Large intestine (tissue), 12 donors: ENCODE measurements at places on chromosomes 7 and 10. TPM values are rescaled to one million over a fixed set of nuclear protein-coding genes. Genes with fewer than 3 reads are reported as not detected.
A peak's percentile ranks its signal among the peaks of the same experiment; 100 is the strongest.

DNA sequence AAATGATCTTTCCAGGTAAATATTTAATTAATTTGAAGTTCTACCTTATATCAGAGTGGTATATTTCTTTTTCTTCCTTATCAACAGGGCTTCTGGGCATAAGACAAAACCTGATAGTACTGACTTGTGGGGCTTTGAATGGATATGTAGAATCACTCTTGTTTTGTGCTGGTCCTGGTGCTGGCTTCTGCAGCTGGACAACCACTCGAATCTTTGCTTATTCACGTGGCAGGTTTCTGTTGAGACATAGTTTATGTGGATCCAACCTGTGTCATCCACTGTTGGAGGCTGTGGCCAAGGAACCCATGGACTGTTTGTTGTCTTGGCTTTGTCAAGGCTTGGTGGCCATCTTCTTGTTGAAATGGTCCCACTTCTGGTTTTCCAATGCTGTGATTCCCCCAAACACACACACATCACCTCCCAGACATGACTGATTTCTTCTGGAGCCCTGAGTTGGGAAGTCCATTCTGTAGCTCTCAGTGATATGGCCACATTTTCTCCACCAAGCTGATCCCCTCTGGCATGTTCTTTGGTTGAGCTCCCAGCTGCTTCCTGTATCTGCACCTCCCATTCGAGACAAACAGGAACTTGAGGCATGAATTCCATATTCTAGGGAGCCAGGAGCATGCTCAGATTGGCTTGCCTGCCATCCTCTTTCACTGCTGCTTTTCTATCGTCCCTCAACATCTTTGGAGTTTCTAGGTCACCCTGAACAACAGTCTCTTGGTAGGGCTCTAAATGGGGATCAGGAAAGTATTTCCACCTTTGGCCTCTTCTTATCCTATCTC is 19.5 kb downstream of the TAS2R41 start:
- H3K4me3 ChIP-seq = no peak overlapping the region
- H3K27ac ChIP-seq = no peak overlapping the region
- H3K4me1 ChIP-seq = no peaks in the 10 kb centered on the region
- H3K27me3 ChIP-seq = no peaks in the 10 kb centered on the region
- H3K36me3 ChIP-seq = no peaks in the 10 kb centered on the region
- DNase-seq = no peak

DNA sequence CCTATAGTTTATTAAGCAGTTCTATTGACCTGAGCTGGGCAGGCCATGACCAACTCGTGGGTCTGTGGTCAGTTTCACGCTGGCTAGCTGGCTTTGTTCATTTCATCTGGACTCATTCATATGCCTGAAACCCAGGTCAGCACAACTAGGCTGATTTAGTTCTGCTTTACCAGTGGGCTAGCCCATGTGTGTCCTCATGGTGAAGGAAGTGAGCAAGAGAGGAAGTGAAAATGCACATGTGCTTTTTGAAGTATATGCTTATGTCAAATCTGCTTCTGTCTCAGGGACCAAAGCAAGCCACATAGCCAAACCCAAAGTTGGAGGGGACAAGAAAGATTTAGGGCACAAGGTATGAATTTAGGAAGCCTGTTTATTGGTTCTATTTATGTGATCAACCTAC is 154.5 kb downstream of the RNF133 start:
- no peaks in the 10 kb centered on the region for H3K36me3 ChIP-seq
- H3K4me3 ChIP-seq = no peak overlapping the region
- H3K4me1 ChIP-seq = no peaks in the 10 kb centered on the region
- no peak overlapping the region for H3K27ac ChIP-seq
- no peaks in the 10 kb centered on the region for H3K27me3 ChIP-seq

DNA sequence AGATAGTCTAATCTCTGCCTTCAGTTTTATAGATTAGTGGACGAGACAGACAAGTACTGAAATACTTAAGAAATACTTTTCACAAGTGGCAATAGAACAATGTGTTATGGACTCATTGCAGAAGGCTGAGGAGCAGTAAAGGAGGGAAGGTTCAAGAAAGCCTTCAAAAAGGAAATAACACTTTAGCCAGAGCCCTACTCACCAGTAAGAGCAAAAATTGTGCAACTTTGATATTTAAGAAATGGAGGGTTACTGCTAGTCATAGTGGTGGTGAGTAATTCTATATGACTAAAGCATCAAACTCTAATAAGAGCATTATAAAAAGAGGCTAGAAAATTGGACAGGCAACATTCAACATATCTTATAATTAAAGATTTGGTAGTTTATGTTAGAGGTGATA is 28.8 kb downstream of the PTPN12 start:
- H3K36me3 ChIP-seq = no peaks in the 10 kb centered on the region
- no peaks in the 10 kb centered on the region for H3K27me3 ChIP-seq
- no peak overlapping the region for H3K27ac ChIP-seq
- DNase-seq = no peak
- H3K4me1 ChIP-seq = no peaks in the 10 kb centered on the region

DNA sequence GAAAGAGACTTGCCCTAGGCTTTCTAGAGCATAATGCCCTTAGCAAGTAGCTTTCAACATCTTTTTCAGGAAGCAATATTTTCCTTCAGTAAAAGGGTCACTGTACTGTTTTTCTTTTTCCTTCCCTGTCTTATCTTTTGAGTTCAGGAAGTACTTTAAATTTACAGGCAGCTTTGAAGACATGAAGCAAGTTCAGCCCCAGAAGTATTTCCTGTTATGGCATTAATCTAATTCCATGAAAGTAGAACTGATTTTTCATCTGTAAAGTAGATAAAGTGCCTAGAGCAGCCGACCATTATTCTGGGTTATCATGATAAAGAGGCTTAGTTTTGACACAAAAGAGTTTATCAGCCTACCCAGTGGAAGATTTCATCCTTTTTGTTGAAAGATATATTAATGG is 288.2 kb downstream of the ADK start:
- peak; percentile 26 for DNase-seq
- no peaks in the 10 kb centered on the region for H3K36me3 ChIP-seq
- no peaks in the 10 kb centered on the region for H3K27me3 ChIP-seq
- no peak overlapping the region for H3K4me3 ChIP-seq
- H3K27ac ChIP-seq = no peak overlapping the region
- no peaks in the 10 kb centered on the region for H3K4me1 ChIP-seq

DNA sequence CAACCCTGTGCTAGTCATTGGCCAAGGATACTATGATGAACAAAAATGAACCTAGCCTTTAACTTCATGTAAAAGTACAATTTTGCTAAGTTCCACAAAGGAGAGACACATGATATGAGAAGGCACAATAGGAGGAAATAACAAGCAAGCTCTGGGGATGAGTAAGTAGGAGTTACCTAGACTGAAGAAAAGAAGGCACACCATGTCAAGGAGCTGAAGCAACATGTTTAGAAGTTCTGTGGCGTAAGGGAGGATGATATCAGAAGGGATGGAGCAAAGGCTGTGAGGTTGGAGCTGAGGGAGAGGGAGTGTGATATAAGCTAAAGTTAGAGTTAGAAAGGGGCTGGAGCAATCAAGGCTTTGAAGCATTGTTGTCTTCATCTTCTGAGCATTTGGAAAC is 25.6 kb downstream of the KIFBP start:
- no peaks in the 10 kb centered on the region for H3K27me3 ChIP-seq
- H3K36me3 ChIP-seq = peaks cover 34% of the 10 kb centered on the region
- H3K4me3 ChIP-seq = no peak overlapping the region
- no peak overlapping the region for H3K27ac ChIP-seq
- DNase-seq = no peak

- H3K4me3 ChIP-seq = peak overlapping the region; percentile 38
- DNase-seq = no peak
- H3K27me3 ChIP-seq = peaks cover 61% of the 10 kb centered on the region
- H3K36me3 ChIP-seq = peaks cover 12% of the 10 kb centered on the region
- peaks cover 33% of the 10 kb centered on the region for H3K4me1 ChIP-seq
These were observed 1.9 kb upstream of the HOXA5 start for GRCh38 chr7:27145165-27145913.

The GPR26 gene
- polyA plus RNA-seq = 0.16 TPM

The ABCC2 gene
- 94.3 TPM for polyA plus RNA-seq

The GGCT gene
- polyA plus RNA-seq = 64.6 TPM

The TMEM106B gene
- polyA plus RNA-seq = 43.1 TPM

The GRID2IP gene
- 0.88 TPM for polyA plus RNA-seq

The UTF1 gene
- polyA plus RNA-seq = not detected

The SLC26A5 gene
- polyA plus RNA-seq = 0.09 TPM
